ENCODE measurements at places on chromosomes 6 and 20.
A peak's percentile ranks its signal among the peaks of the same experiment; 100 is the strongest.

GRCh38 chr6:26304797-26305640 is 60.0 kb upstream of the BTN3A2 start:
- no peak for DNase-seq

DNA sequence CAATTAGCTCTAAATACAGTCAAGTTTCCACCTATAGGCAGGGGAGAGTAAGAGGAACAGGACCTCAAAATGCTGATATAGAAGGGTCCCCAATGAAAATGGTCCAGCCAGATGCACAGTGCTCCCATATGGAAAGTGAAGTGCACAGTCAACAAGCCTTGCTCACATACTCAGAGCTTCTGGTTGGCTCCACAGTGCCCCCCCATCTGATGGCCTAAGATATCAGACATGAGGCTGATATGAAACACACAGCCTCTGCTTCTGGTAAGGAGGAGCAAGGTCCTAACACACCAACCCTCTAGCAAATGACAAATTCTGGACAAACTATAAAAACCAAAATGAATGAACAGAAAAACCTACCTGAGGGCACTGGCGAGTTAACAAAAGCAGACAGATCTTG is 111.4 kb upstream of the EMILIN3 start:
- no peak for DNase-seq

DNA sequence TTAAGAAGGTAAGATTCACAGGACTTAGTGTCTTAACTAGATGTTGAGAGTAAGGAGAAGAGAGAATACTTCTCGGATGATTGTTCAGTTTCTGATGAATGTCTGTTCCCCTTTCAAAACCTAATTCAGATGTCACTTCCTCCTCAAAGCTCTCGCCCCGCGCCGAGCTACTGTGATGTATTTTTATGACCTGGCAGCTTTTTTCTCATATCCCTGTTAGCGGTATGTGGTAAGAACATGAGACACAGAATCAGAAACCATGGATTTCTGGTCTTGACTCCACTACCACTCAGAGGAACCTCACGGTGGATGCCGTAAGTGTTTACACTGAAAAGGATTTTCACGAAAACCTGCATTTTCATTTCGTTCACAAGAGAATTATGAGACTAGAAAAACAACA is 48.4 kb downstream of the CEP43 start:
- DNase-seq, result no peak

GRCh38 chr20:51594236-51595057 is 51.9 kb upstream of the NFATC2 start:
- DNase-seq, result no peak

DNA sequence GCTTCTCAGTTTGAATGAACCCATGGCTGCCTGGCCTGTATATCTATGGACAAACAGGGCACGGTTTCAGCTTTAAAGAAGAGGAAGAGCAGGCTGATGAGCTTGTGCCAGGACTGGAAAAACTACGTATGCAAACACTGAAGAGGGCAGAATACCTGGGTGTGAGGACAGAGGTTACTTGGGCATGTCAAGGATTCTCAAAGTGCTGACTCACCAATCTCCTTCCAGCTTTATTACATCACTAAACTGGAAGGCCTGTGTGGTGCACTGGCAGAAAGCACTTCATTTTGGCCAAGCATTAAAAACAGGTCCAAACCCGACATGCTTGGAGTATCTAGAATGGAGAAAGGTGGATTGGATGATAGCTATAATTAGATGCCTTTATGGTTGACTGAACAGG is 95.2 kb downstream of the GMPR start:
- no peak for DNase-seq

DNA sequence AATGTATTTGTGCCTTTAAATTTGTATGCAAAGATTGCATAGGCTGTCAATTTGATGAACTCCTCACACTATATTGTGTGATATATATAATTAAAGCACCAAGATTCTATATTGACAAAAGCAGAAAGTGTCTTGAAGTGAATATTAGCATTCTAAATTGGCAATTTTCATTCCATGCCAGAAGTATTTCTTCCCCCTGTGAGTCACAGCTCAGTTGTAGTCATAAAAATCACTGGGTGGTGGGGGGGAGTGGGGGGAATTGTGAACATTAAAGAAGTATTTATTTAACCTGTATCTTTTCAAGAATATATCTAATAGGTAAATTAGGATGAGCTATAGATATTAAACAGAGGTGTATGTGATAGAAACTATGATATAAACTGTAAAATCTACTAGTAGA is 3.1 kb upstream of the ARMC2 start:
- DNase-seq, result no peak

DNA sequence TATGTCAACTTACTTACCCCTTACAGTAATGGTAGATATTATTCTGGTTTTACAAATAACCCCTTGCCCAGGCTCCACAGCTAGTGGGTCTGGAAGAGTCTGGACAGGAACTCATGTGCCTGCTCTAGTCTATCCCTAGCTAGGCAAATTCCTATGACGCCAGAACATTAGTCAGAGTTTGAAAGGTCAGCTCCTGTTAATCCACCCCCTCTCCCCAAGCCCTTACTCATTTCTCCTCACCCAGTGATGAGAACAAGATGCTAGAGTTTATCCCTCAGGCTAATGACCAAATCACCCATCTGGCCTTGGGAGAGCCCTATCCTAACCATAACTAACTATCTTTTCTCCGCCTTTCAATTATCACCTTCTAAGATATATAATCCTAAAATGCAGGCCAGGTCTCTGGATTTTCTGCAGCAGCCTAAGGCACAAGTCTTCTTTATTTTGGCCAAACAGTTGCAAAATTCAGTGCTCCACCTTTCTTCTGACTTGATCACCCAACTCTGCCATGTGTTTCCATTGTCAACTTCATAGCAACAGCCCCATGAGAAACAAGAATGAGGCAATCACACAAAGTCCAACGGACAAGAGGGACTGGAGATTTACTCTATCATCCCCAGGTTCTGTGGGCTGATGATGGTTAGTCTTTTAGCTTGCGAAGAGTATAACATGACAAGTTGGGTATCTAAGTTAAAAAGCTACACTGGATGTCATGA is 113.3 kb downstream of the TASP1 start:
- peak; percentile 87 for DNase-seq

DNA sequence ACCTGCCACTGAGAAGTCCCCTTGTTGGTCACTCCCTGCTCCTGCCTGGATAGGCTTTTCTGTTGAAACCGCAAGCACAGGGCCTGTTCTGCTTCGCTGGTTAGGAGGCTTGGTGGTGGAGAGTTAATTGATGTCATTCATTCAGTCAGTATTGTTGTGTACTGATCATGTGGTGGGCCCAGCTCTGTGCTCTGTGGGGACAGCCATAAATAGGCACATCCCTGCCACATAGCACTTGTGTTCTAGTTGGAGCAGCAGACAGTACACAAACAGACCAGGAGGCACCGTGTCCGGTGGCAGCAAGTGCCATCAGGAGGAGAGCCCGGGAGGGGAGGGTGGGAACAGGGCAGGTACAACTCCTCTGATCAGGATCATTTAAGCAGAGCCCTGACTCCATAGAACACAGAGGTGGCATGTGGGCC is 155.2 kb upstream of the INSM1 start:
- no peak for DNase-seq

GRCh38 chr20:57568960-57569359 is 8.1 kb downstream of the PCK1 start:
- no peak for DNase-seq

GRCh38 chr6:158765499-158766068 is 53.6 kb downstream of the EZR start:
- DNase-seq, result no peak

GRCh38 chr6:3263096-3263495 is 4.3 kb downstream of the PSMG4 start:
- no peak for DNase-seq

DNA sequence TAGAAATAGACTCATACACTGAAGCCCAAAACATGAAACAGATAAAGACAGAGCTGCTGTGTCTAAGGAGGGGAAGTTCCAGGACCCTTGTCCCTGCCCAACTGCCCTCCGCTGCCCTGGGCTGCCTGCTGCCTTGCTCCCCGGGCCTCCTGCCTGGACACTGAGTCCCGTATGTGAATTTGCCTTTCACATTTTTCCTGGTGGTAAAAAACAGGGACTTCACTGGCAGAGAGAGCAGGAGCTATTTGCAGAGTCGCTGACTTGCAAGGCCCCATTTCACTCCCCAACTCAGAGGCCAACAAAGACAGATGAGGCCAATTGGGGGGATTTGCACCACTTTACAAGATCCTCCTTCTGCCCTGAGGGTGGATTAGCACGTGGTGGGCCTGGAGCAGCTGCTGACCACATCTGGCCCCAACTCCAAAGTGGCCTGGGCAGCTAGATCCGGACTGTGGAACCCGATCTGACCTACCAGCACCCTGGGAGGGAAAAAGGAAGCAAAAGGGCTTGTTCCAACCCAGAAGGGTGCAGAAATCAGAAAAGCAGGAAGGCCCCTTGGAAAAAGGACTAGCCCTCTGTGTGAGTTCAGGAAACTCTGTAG is 61.4 kb downstream of the NOL4L start:
- no peak for DNase-seq

DNA sequence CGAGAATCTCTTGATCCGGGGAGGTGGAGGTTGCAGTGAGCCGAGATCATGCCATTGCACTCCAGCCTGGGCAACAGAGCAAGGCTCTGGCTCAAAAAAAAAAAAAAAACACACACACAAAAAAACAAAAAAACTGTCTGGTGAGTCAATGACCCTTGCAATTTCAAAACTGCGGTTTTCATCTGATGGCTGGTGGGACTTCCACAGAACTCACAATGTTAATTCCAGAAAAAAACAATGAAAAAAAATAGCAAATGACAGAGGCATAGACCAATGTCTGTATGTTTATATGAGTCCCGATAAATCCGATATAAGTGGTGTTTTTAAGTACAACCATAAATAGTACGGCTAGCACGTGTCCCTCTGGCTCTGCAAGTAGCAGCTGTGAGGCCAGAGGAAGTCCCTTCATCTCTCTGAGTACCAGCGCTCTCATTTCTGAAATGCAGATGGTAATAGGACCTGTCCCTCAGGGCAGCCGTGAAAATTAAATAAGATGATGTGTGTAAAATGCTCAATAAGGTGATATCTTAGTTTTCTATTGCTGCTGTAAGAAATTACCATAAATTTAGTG is 21.9 kb upstream of the PTPN1 start:
- DNase-seq, result no peak

DNA sequence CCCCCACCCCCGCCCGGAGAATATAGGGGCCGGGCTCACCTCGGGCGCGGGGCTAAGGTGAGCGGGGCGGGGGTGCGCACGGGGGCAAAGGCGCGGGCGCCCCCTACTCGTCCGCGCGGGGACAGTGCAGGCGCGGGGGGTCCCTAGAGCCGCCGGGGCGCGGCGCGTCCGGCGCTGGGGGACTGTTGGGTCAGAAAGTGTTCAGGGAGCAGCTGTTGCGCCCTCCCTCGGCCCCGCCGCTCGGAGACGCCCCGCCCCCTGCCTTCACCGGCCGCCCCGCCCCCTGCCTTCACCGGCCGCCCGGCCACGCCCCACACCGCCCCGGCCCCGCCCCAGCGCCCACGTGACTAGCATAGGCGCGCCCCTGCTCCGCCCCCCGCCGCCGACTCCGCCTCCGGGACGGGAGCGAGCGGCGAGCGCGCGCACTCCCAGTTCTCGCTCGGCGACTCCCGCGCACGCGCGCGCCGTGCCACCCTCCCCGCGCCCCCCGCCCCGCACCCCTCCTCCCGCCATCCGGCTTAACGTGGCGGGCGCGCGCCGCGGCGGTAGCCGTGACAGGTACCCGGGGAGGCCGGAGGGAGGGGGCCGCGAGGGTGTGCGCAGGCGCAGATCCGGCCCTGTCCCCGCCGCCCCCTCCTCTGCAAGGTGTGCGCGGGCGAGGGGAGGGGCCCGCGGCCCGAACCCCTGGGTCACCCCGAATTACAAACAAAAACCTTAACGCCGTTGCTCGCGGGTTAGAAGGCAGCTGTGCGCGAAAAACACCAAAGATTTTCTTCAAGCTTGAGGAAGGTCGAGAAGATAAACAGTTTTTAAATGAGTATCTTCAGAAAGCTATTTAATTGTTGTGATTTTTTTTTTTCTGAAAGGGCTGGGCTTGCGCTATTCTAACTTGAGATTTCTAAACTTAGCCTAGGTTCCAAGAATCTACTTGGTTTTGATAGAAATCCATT is 704 bp upstream of the ZNF217 start:
- no peak for DNase-seq

DNA sequence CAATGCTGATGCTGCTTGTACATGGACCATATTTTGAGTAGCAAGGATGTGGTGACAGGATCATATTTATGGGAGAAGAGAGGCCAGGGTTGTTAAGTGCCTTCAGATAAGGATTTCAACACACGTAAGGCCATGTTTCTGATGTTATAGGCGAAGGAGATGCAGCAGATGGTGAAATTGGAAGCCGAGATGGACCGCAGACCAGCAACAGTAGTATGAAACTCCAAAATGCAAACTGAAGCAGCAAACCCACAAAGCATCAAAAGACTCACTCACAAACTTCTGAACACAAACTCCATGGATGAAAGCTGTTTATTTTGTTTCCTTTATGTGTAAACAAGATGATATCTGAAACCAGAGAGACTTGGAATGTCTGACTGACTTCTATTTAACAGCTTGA is 35.6 kb upstream of the LAMP5 start:
- no peak for DNase-seq

GRCh38 chr6:5159162-5159561 is 74.0 kb downstream of the PPP1R3G start:
- DNase-seq, result no peak

DNA sequence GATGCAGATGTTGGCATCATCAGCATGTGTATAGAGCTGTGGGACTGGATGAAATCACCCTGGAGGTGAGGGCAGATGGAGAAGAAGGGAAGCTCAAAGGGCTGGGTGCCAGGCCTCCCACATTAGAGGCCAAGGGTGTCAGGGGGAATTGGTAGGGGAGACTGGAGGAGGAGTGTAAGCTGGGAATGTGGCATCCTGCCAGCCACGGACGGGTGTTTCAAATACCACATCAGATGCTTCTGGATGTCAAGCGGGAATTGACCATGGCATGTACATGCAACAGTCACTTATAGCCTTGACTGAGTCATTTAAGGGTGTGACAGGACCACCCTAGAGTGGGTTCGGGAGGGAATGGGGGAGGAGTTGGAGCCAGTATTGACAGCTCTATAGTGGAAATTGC is 9.6 kb downstream of the ERGIC3 start:
- no peak for DNase-seq

DNA sequence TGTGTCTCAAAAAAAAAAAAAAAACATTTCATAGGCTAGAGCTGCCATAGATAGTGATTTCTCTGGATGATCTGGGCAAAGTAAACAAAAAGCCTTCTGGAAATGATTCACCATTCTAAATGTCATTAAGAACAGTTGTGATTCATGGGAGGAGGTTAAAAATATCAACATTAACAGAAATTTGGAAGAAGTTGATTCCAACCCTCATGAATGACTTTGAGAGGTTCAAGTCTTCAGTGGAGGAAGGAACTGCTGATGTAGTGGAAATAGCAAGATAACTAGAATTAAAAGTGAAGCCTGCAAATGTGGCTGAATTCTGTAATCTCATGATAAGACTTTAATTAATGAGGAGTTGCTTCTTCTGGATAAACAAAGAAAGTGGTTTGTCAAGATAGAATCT is 26.8 kb upstream of the MMP24 start:
- no peak for DNase-seq

Data from BJ (cell line).